ENCODE measurements at places on chromosomes 13 and 19.
A peak's percentile ranks its signal among the peaks of the same experiment; 100 is the strongest.

GRCh38 chr19:45670670-45671453, 2.8 kb downstream of the GIPR start:
- DNase-seq = no peak

DNA sequence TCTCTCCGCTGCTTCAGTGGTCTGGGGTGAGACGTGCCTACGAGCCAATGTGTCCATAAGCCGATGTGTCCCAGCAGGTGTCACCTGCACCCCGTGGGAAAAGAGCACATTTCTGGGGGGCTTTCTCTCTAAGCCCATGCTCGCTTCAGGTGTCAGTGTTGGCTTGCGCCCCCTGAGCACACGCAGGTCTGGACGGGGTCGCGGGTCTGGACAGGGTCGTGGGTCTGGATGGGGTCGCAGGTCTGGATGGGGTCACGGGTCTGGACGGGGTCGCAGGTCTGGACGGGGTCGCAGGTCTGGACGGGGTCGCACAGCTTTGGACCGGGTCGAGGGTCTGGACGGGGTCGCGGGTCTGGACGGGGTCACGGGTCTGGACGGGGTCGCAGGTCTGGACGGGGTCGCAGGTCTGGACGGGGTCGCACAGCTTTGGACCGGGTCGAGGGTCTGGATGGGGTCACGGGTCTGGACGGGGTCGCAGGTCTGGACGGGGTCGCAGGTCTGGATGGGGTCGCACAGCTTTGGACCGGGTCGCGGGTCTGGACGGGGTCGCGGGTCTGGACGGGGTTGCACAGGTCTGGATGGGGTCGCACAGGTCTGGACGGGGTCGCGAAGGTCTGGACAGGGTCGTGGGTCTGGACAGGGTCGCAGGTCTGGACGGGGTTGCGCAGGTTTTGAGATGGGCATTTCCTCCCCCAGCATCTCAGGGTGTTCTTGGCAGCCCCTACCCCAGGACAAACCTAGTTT, 24.5 kb upstream of the TFDP1 start:
- no peak for DNase-seq

DNA sequence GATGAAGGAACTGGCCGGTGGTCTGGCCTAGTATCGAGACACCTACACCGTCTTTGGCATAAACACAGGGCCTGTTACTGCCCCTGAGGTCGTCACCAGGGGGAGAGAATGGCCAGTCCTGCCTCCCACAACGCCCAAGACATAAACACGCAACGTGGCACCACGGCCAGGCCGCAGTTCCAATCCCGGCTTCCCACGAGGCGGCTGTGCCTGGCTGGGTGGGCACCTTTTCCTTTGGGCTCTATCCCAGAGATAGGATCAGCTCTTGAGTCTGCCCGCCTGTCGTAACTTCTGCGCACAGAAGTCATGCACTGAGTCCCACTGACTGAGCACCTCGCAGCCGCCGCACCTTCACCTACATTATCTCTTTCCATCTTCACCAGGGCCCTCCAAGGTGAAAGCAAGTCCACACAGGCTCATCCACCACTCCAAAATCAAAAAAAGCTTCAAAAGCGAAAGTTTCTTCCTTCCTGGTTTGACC, 1.1 kb downstream of the MIER2 start:
- DNase-seq = no peak

GRCh38 chr19:37909661-37910199, 2.7 kb downstream of the SIPA1L3 start:
- DNase-seq = no peak

GRCh38 chr19:46232029-46232428, 2.5 kb downstream of the IGFL1 start:
- DNase-seq = no peak

DNA sequence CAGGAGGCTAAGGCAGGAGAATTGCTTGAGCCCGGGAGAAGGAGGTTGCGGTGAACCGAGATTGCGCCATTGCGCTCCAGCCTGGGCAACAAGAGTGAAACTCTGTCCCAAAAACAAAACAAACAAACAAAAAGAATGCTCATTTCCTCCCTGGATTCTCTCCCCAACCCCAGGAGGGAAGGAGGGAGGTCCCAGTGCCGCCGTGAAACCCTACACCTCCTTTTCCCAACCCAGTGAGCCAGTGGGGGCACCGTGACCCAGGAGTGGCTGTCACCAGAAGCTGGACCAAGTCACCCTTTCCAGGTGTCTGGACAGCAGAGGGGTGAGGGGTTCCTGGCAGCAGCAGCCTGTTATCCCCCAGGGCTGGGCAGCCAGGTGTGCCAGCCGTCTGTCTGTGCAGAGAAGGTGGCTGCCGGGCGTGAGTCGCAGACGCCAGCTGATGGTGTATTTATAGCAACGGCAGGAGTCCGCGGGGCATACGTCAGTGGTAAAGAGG, 23.5 kb downstream of the NFIC start:
- no peak for DNase-seq

GRCh38 chr13:83340170-83340569, 542.1 kb downstream of the SLITRK1 start:
- no peak for DNase-seq

DNA sequence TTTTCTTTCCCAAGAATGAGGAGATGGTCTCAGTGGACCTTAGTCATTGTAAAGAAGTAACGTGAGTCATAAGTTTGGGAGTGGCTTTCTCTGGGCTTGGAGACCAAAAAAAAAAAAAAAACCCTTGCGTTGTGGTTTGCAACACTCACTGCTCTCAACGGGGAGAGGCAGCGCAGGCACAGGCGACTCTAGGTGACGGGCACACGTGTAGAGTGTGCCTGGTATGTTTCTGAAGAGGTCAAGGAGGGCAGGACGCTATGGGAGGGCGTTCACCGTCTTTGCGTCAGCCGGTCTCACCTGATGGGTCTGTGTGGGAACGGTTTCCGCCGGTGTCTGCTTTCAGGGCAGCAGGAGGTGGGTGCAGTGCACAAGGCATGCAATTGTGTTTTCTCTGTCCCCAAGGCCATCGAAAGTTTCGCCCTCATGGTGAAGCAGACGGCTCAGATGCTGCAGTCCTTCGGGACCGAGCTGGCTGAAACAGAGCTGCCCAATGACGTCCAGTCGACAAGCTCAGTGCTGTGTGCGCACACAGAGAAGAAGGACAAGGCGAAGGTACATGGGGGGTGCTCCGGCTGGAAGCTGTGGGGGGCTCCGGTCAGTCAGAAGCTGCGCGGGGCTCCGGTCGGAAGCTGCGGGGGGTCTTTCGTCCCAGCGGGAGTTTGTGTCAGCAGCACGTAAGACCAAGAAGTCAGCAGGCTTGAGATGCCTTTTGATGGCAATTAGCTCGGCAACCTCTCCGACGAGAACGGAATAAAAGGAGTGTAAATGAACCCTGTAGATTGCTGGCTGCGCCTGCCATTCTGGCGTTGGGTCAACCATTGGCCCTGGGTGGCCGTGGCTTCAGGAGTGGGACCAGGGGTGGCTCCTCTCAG, 40.8 kb upstream of the F7 start:
- peak; percentile 31 for DNase-seq

GRCh38 chr19:15466851-15467733, 2.7 kb upstream of the RASAL3 start:
- no peak for DNase-seq

DNA sequence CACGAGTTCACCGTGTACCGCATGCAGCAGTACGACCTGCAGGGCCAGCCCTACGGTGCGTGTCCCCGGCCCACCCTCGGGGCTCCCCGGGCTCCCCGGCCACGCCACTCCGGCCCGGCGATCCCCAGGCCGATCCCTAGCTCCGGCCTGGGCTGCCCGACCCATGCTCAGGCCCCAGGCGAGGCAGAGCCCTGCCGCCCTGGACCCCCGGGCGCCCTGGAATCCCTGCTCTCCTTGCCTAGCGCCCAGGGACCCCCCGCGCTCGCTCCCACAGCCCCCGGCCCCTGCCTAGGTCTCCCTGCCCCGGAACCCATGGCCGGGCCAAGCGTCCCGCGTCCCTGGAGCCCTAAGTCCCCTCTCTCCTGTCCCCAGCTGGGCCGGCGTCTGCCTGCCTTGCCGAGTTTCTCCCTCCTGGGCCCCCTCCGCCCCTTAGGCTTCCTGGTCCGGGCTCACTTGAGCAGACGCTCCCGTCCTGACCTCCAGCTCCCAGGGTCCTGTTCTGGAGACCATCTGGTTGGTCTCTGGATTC, 494 bp downstream of the NCLN start:
- DNase-seq = no peak

GRCh38 chr19:17504030-17504429, 7.4 kb upstream of the PGLS start:
- DNase-seq = no peak

GRCh38 chr19:35790981-35791813, 15.8 kb downstream of the ARHGAP33 start:
- no peak for DNase-seq

DNA sequence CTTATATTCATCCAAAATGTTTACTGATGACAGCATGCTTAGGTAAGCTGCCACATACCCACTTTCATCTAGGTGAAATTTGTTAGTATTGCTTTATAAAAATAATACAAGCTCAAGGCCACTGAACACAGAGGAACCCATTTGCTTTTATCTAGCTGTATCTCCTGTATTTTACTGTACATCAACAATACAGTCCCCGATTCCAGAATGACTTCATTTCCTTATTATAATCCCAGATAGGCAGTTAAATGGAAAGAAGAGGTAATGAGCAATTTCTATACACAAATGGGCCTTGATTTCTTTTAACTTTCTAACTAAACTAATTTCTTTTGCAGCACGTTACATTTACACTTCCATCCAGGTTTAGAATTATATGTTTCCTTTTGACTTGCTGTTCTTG, 86.2 kb downstream of the SHISA2 start:
- no peak for DNase-seq

DNA sequence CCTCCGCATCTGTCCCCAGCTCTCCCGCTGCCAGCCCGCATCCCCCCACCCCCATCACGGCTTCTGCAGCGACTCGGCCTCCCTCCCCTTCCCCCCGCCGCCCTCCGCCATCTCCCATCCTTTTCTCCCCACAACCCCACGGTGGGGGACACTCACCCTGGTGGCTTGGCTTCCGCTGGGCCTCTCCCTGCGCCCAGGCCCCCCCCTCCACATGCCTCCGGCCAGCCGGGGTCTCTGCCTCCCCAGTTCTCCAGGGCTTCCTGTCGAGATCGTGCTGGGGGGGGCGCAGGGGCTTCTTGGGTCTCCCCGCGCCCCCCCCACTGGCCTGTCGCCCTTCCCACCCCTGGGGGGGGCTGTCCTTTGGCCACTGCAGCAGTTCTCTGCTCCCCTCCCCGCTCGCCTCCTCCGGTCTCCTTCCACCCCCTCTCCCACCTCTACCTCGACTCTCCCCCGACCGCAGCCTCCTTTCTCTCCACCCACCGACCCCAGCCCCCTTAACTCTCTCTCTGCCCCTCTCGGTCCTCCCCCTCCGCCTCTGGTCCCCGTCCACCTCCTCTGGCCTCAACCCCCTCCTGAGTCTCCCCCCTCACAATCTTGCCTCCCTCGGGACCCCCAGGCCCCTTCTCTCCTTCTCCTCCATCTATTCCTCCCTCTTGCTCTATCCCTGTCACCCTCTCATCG, 17.1 kb downstream of the LRRC4B start:
- no peak for DNase-seq
